ENCODE measurements at places on chromosomes 11 and 22.
A peak's percentile ranks its signal among the peaks of the same experiment; 100 is the strongest.

- no peak for DNase-seq
Measured at GRCh38 chr11:71109586-71109985, 142.8 kb downstream of the SHANK2 start.

GRCh38 chr11:61350336-61350735 lies 11.3 kb downstream of the CYB561A3 start:
- no peak for DNase-seq

- DNase-seq: no peak
Measured at GRCh38 chr22:46675479-46675878, 55.3 kb downstream of the GRAMD4 start.

DNA sequence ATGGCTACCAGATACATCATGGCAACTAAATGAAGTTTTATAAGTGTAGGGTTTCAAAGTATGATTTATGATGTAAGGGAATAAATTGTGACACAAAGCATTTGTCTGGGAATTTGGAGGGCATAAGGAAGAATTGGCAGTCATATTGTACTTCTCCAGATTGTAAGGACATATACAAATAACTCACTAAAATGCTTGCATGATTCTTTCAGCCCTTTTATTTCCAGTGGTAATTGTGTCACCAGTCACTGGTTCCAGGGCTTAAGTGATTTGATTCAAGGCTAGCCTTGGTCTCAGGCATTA lies 299.4 kb upstream of the ANO5 start:
- no peak for DNase-seq

DNA sequence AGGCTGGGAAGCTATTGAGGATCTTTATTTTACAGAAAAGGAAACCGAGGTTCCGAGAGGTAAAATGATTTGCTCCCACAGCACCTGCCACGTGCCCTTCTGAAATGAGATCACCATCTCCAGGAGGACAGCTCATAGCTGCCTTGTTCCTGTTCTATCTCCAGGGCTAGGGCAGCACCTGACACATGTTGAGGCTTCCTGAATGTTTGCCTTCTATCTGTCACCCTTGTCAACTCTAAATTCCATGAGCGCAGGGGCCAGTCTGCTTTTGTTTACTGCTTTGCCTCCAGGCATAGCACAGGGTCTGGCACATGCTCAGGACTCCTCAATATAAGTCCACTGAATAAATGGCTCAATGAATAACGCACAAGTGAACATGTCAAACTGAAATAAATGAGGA lies 24.1 kb downstream of the ASCC2 start:
- DNase-seq: no peak

GRCh38 chr11:77346906-77347603 lies 45.6 kb upstream of the GDPD4 start:
- DNase-seq: no peak

GRCh38 chr11:3120071-3120792 lies 44.9 kb downstream of the OSBPL5 start:
- DNase-seq: no peak

- no peak for DNase-seq
Measured at GRCh38 chr11:63768237-63769041, at the start of gene ZFTA. ZFTA (minus strand) TSS chr11:63768775; CDS start chr11:63768622, 153 bp downstream.

DNA sequence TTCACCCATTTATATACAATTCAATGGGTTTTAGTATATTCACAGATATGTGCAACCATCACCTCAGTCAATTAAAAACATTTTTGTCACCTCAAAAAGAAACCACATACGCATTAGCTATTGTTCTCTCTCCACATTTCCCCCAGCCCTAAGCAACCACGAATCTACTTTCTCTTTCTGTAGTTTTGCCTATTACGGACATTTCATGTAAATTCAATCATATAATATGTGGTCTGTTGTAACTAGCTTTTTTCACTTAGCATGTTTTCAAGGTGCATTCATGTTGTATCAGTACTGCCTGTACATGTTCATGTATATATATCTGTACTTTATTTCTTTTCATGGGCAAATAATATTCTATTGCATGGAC lies 104.7 kb upstream of the RRM1 start:
- DNase-seq: no peak

GRCh38 chr11:68632802-68633201 lies 51.5 kb upstream of the GAL start:
- DNase-seq: peak; percentile 68
